ENCODE measurements at places on chromosomes 1 and 21.

DNA sequence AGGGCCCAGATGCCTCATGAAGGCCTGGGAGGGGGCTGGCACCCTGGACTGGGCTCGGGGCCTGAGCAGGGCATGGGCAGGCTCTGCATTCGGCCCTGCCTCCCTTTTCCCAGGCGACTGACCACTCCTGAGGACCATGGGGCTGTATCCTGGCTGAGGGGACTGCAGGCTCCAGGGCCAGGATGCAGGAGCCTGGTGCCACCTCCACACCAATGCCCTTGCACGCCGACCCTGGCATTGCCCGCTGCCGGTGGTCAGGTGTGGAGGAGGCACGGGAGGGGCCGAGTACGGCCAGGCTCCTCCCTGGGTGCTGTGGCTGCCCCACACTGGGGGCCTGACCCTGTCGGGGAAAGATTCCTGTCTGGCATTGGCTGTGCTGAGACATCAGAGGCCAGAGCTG lies 128.9 kb downstream of the SIK1 start:
- DNase-seq, result no peak

DNA sequence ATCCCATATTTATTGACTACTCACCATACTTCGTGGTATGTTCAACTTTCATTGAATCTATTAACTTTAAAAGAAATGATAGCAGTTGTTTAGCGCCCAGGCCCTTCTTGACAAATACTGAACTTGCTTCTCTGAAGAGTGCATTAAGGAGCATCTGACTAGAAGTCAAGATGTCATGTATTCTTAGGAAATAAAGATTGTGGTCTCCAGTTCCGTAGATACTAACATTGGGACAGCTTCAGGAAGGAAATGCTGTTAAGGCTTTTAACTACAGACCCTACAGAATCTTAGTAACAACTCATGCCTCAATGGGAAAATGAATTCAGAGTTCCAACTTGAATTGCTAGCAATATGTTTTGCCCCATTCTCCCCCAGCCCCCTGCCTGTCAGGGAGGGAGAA lies 14.8 kb downstream of the LYST start:
- DNase-seq, result no peak

DNA sequence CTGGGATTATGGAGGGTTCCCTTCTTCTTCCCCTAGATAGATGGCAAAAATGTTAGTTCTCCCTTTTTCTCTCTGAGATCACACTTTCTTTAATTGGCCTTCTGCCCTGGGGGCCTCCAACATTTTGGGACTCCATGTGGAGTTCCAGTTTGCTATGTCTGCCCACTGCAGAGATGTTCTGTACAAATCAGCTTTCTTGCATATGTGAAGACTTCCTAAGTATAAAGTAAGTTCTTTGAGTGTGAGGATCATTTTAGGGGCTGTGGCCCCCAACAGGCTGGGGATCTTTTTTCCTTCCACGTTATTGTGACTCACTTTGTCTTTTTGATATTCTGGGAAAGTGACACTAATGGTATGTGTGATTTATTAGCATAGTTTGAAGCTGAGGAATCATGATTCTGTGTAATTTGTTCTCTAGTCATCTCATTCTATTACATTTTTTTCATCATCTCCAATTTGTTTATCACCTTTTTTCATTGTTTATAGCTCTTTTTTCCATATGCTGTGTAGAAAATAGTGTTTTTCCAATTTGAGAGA lies 48.2 kb downstream of the HHAT start:
- DNase-seq, result no peak

GRCh38 chr1:173062150-173062938 lies 11.6 kb upstream of the TNFSF18 start:
- no peak for DNase-seq

GRCh38 chr1:5861871-5862825 lies 130.1 kb downstream of the NPHP4 start:
- no peak for DNase-seq

Measured in stimulated activated naive CD8-positive, alpha-beta T cell treated with anti-CD3 and anti-CD28 coated beads, Interleukin-15, Interleukin-2, amounts not matched to agents 100 U/mL and 50 U/mL, for 24 hours (primary cell).